NCI-H1105 treated with DMSO at 0.1 percent for 48 hours (cell line): ENCODE measurements at places on chromosomes 5 and 9.

GRCh38 chr9:25129537-25129936 is 548.7 kb downstream of the TUSC1 start:
- no peak for DNase-seq

DNA sequence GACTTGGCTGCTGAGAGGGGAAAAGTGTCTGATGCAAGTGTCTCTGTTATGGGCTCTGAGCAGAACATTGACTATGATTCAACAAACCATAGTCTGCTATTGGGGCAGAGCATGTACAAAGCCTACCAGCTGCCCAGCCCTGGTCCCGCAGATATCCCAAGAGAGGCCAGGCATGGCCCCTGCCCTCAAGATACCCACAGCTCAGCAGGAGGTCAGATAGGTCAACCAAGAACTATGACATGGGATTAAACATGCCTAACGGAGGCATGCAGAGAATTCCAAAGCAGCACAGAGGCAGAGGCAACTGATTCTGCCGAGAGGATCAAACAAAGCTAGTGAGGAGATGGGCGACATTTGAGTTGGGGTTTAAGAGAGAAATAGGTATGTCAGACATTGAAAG is 39.9 kb upstream of the CPLX2 start:
- no peak for DNase-seq

- DNase-seq = no peak
Measured at GRCh38 chr5:1779021-1779680, 20.5 kb downstream of the MRPL36 start.

GRCh38 chr9:1995084-1995483 is 20.1 kb upstream of the SMARCA2 start:
- DNase-seq = no peak

DNA sequence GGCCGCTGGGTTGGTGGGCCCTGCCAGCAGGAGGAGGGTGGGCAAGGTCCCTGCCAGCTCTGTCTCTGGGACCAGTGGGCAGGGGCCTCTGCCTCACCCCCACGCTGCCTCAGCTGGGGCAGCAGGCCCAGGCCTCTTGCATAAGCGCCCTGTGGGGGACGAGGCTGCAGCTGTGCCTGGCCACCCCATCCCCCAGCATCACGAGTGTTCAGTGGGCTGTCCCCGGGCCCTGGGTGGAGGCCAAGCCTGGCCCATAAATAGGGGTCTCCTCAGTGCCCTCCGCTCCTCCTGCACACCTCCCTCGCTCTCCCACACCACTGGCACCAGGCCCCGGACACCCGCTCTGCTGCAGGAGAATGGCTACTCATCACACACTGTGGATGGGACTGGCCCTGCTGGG is at the start of gene PTGDS:
TSS of gene PTGDS (plus strand) at position 282 of the 400 bp plus-strand sequence. CDS start at position 357, 75 bp downstream.
- DNase-seq = no peak

DNA sequence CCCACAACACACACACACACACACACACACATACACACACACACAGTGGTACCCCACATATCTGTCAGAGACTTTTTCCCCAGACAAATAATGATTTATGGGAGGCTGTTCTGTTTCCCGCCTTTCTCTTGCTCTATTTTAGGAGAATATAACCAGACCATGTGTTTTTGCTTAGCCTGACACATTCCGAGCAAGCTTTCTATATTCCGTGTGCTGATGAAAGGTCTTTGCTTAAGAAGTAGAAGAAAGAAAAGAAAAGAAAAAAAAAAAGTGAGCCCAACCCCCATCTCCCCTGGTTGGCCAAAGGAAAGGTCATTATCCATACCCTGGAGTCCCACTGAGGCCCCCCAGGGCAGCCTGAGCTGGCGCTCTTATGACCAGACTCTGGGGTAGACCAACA is 338.6 kb downstream of the SLIT3 start:
- no peak for DNase-seq

DNA sequence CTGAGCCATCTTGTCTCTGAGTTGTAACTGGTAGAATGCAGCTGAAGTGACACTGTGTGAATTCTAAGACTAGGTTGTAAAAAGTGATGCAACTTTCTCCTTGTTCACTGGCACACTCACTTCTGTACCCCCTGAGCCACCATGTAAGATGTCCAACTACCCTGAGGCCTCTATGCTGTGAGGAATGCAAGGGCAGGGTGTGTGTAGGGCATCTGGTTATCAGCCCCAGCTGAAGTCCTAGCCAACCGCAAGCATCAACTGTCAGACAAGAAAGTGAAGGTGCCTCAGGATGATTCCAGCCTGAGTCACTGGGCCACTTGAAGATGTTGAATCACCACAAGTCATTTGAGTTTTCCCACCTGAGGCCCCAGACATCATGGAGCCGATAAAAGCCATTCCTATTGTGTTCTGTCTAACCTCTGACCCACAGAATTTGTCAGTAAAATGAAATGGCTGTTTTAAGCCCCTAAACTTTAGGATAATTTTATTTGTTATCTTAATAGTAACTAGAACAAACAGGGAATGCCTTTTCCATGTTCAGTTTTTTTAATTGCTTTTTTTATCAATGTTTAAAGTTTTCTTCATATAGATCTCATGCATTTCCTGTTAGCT is 18.7 kb upstream of the RHOBTB3 start:
- no peak for DNase-seq

DNA sequence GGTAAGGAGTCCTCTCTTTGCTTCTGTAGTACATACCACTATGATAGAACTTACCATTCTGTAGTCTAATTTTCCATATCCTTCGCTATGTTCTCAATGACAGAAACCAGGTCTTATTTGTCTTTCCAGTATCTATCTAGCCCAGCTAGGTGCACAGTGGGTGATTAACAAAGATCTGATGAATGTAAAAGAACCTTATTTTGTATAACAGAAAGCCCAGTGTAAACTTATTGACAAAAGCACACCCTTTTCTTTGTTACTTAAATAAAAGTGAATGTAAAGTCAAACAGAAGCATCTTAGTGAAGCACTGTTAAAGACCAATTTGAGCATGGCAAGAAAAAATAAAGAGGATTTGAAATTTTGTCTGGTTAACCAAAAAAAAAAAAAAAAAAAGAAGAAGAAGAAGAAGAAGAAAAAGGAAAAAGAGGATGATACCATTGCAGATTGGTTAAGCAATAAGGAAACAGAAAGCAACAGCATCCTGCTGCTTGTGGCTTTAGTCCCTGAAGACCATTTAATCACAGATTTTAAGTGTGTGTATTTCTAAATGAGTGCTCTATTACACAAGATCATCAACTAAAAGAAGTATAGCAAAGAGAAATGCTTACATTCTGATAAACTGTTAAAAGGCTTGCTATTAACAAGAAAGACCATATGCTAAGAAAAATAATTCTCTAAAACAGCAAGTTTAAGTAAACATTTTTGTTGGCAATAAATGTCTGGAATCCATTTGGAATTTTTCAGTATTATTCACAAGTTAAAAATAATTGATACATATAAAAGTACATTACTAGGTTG is 21.2 kb downstream of the MEGF9 start:
- no peak for DNase-seq

GRCh38 chr9:107351382-107352045 is 68.4 kb downstream of the RAD23B start:
- no peak for DNase-seq

DNA sequence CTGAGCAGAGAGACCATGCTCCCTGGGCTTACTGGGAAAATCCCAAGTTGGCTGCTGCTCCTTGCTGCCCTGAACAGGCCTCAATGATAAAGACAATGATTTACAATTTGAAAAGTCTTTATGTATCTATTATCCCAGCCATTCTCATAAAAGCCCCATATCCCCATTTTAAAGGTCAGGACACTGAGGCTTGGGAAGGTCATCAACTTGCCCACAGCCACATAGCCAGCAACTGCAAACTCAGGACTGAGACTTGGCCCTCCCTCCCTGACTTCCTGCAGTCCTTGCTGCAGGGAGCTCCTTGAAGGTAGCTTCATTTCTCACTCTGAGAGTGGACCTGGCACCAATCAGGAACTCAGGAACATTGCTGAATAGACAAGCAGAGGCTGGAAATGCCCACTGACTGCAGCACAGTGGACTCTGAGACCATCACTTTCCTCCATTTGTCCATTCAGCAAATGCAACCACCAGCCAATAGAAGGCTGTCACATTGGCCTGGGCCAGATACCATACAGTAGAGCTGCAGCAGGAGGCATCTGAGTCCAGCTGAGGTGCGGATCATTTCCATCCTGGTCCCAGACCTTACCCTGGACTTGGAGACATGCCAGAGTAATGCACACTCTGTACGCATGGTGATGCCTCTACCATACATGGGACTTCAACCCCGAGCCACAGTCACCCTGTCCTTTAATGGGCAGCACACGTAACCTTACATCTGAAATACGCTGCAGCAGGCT is 18.3 kb downstream of the TNIP1 start:
- no peak for DNase-seq

DNA sequence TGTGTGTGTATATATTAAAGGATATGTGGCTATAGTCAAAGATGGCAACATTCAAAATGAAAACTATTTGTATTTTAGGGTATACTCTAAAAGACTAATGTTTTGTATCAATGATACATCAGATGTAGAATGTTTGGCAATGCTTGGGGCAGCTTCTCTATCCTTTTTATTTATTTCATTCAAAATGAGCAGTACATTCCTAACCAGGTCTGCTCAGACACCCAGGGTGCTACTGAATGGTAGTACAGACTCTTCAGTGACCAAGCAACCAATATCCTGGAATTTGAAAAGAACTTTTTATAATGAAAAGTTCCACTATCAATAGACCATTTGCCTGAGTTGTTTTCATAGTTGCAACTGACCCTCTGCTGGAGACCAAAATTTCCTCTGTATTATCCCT is 23.9 kb downstream of the MEGF9 start:
- no peak for DNase-seq

- no peak for DNase-seq
Measured at GRCh38 chr9:134913713-134914500, 3.8 kb downstream of the FCN1 start.

- no peak for DNase-seq
Measured at GRCh38 chr9:109176386-109176785, 9.3 kb upstream of the FRRS1L start.

DNA sequence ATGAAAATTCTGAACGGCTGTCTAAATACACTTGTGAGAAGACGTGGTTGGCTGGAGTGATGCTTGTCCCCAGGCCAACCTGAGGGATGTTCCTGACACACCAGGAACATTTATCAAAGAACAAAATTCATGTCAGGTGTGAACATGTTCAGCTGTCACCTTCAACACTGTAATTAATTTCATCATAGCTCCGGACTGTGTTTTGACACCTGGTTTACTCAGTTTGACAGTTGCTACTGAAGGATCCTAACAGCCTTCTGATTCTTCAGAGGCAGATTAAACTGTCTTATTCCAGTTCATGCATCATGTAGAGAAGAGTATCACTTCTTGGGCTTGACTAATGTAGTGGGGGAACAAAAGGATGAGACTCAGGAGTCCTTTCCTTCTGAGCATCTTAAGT is 134.1 kb downstream of the NPR3 start:
- no peak for DNase-seq

DNA sequence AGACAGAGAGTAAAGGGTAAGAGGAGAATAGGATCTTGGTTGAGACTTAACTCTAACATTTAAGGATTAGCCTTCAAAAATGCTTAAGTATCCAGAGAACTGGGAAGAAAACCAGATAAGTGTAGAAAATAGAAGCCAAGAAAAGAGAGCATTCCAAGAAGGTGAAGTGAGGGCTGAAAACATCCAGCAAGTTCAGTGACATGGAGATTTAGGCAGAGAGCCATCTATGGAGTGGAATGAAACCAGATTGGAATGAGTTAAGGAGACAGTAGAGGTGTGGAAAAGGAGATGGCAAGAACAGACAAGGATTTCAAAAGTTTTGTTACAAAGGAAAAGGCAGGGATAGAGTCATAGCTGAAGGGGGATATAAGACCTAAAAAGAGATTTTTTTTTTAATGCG is 188.1 kb downstream of the TRPM3 start:
- DNase-seq = no peak

DNA sequence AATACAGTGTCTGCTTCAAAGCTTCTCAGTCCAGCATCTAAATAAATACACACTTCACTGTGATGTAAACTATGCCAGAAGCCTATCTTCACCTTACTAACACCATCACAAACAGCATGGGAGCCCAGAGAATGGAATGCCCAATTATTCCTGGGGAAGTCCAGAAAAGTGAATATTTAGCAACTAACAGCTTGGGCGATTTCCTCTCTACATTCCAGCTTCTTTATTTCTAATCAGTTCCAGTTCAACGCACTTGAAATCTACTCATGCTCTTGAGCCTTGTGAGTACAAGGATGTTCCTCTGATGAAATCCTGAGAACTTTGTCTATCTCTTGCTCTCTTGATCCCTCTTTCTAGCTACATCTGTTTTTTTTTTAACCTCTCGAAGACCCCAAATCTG is 100.4 kb upstream of the C9orf72 start:
- no peak for DNase-seq

- DNase-seq = no peak
Measured at GRCh38 chr9:129282272-129282671, 104.2 kb upstream of the IER5L start.

GRCh38 chr5:159214486-159215271 is 5.3 kb upstream of the RNF145 start:
- no peak for DNase-seq

GRCh38 chr9:4148751-4149150 is 151.1 kb downstream of the GLIS3 start:
- DNase-seq = no peak

DNA sequence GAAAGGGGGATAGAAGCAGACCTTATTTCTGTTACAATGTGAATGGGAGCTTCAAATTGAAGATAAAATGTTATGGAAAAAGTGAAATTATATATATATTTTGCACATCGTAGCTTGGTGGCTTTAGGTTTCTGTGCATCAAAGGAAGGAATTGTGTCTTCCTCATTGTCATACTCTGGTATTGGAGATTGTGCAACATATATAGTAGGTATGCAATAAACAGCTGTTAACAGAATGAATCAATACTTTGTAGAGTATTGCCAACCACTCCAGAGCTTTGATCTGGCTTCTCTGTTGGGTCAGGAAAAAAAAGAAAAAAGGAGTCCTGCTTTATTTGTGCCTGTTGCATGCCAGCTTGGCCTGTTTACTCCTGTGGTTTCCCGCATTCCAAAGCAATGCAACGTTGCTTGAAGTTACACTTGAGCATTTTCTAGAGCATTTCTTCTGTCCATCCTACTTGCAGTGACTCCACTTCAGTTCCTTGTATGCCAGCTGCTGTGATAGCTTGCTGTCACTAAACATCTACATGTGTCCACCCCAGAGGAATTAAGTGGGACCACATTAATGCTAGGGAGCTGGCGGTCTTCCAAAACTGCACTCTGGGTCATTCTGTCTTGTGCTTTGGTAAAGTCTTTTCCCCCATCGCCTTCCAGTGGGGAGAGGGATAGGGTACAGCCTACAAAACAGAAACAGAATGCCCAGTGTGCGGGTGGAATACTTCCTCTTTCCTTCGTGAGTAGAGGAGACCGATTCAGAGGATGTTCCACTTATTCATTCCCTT is 62.0 kb upstream of the MEF2C start:
- no peak for DNase-seq
